ENCODE measurements at places on chromosomes 11 and 22. TPM values are rescaled to one million over a fixed set of nuclear protein-coding genes. Genes with fewer than 3 reads are reported as not detected.

The KRTAP5-8 gene
- total RNA-seq = not detected

- no peak for DNase-seq
These were observed 62.2 kb upstream of the TENM4 start for GRCh38 chr11:79503028-79503427.

The TSKU gene
- 31.4 TPM for total RNA-seq

The UPK3A gene
- total RNA-seq = not detected

DNA sequence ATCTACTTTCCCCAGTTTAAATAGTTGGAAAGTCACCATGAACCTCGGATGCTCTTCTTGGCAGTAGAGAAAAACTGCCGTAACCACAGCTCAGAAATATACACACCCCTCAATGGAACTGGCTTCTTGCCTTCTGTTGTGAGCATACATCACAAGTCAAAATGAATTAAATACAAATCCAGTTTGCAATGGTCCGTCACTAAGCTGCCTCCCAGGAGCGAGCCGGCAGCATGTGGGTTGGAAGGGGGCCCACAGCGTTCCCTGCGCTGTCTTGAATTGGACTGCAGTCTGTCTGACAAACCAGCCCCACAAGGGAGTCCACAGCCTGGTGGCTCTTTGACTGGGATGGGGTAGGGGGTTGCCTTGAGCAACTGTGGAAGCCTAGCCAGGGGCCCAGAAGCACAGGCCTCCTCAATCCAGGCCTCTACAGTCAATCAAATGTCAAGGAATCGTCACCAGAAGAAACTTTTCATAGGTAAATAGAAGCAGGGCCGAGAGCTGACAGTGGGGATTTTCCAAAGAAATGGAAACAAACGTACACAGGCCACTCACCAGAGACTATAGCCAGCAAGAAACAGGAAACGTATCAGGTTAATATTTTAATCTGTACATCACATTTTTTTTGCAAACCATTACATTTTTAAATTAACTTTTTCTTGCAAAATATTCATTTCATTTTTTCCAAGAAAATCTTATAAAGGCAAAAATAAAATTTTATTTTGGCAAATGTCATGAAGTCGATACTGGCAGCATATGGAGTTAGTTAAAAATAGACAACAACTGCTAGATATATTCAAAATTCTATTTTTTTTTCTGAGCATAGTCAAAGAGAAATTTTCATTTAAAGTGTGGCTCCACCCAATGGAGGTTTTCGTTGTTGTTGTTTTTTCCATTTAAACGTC, 38.5 kb downstream of the C11orf58 start:
- DNase-seq = no peak

- no peak for DNase-seq
These were observed 62.8 kb downstream of the BCR start for GRCh38 chr22:23243006-23243573.

- no peak for DNase-seq
These were observed at the start of gene ZBTB16 for GRCh38 chr11:114059278-114059983. Gene ZBTB16 (plus strand): TSS chr11:114059711. CDS start chr11:114063301, 3,590 bp downstream.

- no peak for DNase-seq
These were observed 26.1 kb upstream of the MICAL2 start for GRCh38 chr11:12084256-12084655.

The IL17REL gene
- total RNA-seq = 0.82 TPM

- no peak for DNase-seq
These were observed 1329.0 kb downstream of the LRRC4C start for GRCh38 chr11:40130427-40130826.

- DNase-seq = no peak
These were observed 122.7 kb upstream of the TRPC6 start for GRCh38 chr11:101706541-101706940.

The MRGPRF gene
- total RNA-seq = 0.36 TPM

DNA sequence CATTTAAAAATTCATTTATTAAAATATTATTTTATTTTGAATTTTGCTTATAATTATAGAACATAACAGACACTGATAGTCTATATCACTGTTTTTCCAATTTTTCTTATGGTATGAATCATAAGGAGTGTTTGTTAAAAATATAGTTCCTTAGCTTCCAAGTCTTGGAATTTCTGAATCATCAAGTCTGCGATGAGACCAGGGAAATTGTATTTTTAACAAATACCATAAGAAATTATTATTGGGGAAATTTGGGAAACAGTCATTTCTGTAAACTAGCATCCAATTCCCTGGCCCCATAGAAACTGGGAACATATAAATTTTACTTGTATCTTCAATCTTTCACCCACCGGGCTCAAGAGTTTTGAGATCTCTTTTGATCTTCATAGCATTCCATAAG, 38.0 kb upstream of the PICALM start:
- no peak for DNase-seq

GRCh38 chr22:43114958-43115357, 4.4 kb downstream of the BIK start:
- DNase-seq = no peak

DNA sequence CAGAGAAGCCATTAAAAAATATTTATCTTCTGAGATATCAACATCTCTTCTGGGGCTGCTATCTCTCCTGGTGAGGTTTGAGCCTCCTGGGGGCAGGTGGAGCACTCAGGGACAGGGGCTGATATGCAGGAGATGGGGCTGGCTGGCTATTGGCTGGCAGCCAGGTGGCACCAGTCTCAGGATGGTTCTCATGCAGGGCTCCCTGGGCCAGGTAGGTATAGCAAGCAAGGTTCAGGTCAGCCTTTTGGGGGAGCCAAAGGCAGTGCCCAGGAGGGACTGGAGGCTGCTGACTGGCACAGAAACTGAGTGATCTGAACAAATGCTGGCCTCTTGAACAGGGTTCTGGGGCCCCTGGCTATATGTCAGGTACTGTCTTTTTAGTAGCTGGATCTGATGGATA, 29.7 kb upstream of the EMSY start:
- DNase-seq = no peak

DNA sequence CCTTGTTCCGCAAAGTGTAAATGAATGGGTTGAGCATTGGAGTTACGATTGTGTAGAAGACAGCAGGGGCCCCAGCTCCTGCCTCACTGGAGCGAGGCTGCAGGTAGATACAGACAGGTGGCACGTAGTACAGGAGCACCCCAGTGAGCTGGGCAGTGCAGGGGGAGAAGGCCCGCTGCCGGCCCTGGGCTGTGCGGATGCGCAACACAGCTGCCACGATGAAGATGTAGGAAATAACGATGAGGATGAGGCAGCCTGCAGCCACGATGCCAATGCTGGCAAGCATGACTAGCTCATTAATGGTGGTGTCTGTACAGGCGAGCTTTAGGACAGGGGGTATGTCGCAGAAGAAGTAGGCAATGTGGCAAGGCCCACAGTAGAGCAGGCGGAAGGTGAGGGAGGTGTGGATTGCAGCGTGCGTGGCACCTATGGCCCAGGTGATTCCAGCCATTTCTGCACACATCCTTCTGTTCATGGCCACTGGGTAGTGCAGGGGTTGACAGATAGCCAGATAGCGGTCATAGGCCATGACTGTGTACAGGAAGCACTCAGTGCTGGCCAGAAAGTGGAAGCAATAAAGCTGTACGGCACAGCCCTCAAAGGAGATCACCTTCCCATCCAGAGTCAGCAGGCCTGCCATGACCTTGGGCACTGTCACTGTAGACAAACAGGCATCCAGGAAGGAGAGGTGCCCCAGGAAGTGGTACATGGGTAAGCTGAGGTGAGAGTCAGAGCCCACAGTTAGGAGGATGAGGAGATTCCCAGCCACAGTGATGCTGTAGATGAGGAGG, 616 bp downstream of the OR10S1 start:
- DNase-seq = no peak

GRCh38 chr11:11876458-11876857, 34.7 kb downstream of the USP47 start:
- no peak for DNase-seq

DNA sequence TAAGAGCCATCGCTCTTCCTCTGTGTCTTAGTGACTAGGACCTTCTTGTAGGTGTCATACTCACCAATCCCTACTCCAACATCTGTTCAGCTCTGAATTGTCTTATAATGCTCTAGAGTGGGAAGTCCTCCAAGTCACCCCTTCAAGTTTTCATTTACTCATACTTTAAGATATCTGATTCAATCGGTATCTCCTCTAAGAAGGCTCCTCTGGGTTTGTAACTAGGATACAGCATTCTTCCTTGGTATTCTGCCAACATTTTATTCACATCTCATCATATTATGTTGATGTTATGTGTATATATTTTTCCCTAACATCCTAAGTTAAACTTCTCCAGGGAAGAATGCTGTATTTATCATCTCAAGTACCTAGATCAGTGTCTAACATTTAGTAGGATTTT, 662.1 kb downstream of the NTM start:
- DNase-seq = no peak

GRCh38 chr11:2314525-2315394, 12.9 kb downstream of the TSPAN32 start:
- DNase-seq = no peak

The ZNF195 gene
- 79.0 TPM for total RNA-seq

DNA sequence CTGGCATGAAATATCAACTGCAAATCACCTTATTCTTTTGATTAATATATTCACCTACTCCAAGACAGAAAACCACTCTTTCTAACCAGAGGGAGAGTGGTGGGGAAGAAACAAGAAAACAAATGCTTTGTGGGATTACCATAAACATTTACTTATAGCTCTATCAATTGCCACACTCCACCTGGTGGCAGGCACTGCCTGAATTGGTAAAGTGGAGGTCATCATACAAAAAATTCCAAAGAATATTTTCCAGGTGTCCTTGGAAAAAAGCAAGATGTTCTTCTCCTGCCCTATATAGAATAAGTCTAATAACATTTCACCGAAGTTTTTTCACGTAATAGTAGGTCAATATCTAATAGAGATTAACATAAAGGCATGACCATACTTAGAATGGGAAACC, 45.3 kb downstream of the PHF21A start:
- no peak for DNase-seq

- DNase-seq = no peak
These were observed 229.5 kb downstream of the AASDHPPT start for GRCh38 chr11:106306942-106307341.

The APOL5 gene
- total RNA-seq = not detected

The CATSPER1 gene
- total RNA-seq = 0.15 TPM

- no peak for DNase-seq
These were observed 446.3 kb downstream of the SOX6 start for GRCh38 chr11:15909937-15910598.

The OR51B2 gene
- total RNA-seq = not detected

The PANX3 gene
- not detected for total RNA-seq

GRCh38 chr11:31218847-31219246, 150.7 kb downstream of the DCDC1 start:
- no peak for DNase-seq

GRCh38 chr22:47421846-47422245, 659.4 kb downstream of the TBC1D22A start:
- no peak for DNase-seq

DNA sequence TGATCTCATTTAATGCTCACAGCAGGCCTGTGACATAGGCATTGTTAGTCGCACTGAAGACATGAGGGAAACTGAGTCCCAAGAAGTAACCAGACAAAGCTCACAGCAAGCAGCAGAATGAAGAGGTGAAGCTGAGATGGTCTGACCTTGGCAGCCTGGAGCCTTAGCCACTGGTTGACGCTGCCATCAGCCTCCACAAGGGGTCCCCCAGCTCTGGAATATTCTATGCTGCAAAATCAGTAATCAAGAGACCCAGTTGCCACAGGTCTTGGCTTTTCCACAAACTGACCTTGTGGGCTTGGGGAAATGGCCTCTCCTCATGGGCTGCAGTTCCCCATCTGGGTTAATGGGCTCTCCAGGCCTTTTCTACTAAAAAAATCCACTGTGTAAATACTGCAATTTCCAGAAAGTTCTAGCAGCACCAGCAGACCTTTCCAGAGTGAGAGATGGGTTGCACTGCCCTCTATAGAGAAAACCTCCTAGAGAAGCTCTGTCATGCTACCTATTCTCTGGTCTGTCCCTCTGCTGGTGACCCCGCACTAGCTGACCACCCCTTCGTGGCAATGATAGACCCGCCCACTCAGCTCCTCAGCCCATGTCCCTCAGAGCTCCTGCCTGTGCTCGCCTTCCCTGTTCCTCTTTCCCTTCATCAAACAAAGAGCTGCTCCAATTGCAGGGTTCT, 22.6 kb upstream of the ISX start:
- no peak for DNase-seq

DNA sequence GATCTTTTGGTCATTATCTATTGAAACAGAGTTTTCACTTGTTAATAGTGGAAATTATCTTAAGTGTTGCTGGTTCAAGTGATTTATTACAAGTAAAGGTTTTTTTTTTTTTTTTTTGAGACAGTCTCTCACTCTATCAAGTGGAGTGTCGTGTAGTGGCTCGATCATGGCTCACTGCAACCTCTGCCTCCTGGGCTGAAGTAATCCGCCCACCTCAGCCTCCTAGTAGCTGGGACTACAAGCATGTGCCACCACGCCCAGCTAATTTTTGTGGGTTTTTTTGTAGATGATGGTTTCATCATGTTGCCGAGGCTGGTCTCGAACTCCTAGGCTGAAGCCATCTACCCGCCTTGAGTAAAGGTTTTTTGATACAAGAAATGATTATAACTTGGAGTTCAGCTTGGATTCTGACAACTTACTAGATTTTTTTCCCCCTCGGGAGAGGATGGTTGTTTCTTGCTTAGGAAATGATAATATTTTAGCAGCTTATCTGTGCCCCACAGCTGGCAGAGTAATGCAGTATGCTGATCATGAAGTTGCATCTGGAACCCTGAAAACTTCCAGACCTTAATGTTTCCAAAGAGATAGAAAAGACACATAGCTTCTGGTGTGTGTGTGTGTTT, 68.9 kb downstream of the MTMR3 start:
- no peak for DNase-seq

DNA sequence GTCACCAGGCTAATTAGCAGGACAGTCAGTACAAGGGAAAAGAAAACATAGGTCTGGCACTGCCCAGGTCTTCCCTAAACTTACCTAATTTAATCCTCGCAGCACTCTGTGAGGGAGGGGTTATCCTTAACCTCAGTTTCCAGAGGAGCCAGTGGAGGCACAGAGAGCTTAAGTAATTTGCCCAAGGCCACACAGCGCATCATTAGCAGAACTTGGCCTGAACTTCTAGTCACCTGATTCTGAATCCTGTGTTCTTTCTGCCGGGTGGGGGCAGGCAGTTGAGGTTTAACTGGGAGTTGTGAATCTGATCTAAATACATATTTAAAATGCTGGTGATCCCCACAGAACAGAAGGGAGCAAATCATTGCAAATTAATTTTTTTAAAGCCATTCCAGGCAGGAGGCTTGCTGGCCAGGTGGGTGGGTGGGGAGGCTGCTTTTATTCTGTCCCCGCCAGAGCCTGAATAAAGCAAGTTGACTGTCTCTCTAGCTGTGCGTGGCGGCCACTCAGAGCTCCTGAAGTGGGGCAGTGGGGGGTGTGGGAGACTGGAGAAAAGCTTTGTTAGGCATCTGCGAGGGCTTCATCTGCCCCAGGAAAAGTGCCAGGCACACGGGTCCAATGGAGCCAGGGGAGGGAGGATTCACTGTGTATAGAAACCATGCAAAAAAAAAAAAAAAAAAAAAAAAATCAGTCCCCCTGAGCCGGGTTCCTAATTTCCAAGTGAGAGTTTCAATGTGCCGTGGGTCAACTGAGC, 66.1 kb downstream of the NFAM1 start:
- DNase-seq = no peak

The PLEKHA7 gene
- 11.6 TPM for total RNA-seq
